Endothelial cell of umbilical vein (primary cell): ENCODE measurements at places on chromosomes 13 and 19. TPM values are rescaled to one million over a fixed set of nuclear protein-coding genes. Genes with fewer than 3 reads are reported as not detected.

The CAMSAP3 gene
- total RNA-seq: 0.16 and 0.22 TPM in 2 replicates

The SLAIN1 gene
- 4.3 and 4.5 TPM in 2 replicates for total RNA-seq

The CDX2 gene
- not detected in 2 replicates for total RNA-seq

The ADPRHL1 gene
- total RNA-seq: 0.35 and 0.97 TPM in 2 replicates

DNA sequence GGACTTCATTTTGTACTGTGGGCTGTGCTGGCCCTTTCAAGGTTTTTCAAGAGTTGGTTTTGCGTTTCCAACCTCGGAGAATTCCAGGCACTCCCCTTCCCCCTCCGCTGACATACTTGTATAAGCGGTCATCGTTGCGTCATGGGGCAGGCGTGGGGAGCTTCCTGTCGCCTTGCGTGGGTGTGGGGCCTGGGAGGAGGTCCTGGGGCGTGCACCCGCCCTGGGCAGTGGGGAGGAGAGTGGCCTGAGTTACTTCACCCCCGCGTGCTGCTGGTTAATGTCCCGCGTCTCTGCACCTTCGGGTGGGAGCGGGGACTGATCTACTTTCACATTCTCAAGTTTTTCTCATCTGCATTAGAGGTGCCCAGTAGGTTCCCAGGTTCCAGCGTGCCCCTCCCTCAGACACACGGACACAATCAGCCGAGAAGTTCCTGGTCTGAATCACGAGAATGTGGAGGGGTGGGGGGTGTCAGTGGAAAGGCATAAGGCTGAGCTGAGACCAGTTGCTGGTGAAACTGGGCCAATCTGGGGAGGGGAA is 4.1 kb downstream of the IER2 start:
- peak overlapping the region; percentile 96 for H3K27ac ChIP-seq
- DNase-seq: peak; percentile 80
- peak overlapping the region; percentile 62 for H3K4me3 ChIP-seq
- H3K27me3 ChIP-seq: no peaks in the 10 kb centered on the region
- H3K36me3 ChIP-seq: no peaks in the 10 kb centered on the region

- peaks cover 51% of the 10 kb centered on the region for H3K4me1 ChIP-seq
- H3K27ac ChIP-seq: peak overlapping the region; percentile 52
- H3K4me3 ChIP-seq: peak overlapping the region; percentile 8
- H3K36me3 ChIP-seq: no peaks in the 10 kb centered on the region
These were observed 6.4 kb downstream of the KLF16 start for GRCh38 chr19:1856698-1857603.

DNA sequence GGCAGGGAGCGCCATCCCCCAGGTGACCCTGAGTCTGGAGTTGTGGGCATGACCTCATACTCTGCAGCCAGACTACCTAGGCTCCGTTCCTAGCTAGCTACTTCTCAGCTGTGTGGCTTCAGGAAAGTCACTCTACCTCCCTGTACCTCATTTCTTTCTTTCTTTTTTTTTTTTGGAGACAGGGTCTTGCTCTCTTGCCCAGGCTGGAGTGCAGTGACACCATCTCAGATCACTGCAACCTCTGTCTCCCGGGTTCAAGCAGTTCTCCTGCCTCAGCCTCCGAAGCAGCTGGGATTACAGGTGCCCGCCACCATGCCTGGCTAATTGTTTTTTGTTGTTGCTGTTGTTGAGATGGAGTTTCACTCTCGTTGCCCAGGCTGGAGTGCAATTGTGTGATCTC is 15.0 kb downstream of the PLIN3 start:
- peaks cover 28% of the 10 kb centered on the region for H3K36me3 ChIP-seq
- no peak for DNase-seq
- H3K4me3 ChIP-seq: no peak overlapping the region
- no peaks in the 10 kb centered on the region for H3K27me3 ChIP-seq
- H3K4me1 ChIP-seq: no peaks in the 10 kb centered on the region

DNA sequence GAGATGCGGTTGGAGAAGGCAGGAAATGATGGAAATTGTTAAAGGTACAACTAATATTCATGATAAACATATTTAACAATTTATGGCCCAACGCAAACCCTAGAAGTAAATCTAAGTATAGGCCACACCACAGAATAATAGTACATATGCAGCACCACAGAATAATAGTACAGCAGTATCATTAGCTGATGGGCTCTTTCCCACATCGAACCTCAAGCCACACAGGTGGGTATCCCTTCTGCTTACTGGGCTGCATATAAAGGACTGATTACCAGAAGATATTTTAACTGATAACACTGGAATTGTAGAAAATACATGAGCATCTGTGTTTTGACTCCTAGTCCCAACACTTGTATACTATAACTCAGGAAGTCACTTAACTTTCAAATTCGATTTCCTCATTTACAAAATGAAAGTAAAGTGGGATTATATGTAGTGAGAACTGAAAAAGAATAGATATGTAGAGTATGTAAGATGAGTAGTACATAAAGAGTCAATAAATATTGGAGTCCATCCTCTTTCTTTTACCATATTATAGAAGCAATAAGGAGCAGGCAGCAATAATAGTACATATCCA is 91.5 kb downstream of the TSC22D1 start:
- no peaks in the 10 kb centered on the region for H3K27me3 ChIP-seq
- peak; percentile 9 for DNase-seq
- H3K4me1 ChIP-seq: peaks cover 10% of the 10 kb centered on the region
- H3K27ac ChIP-seq: no peak overlapping the region
- no peaks in the 10 kb centered on the region for H3K36me3 ChIP-seq

DNA sequence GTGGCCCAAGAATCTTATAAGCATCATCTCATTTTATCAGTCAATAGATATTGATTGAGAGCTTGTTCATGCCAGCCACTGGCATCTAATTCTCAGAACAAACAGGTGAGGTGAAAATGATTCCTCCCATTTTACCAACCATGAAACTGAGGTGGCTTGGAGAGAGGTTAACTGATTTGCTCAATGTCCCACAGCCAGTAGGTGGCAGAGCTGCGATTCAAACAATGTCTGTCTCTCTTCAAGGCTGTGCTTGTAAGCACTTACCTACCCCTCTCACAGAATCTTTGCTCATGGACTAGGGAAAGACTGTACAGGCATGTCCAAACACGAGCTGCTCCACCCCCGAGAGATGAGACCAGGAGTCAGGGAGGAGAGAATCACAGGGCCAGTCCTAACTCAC is 21.5 kb upstream of the GSX1 start:
- no peaks in the 10 kb centered on the region for H3K36me3 ChIP-seq
- H3K4me1 ChIP-seq: no peaks in the 10 kb centered on the region
- DNase-seq: peak; percentile 17
- H3K4me3 ChIP-seq: no peak overlapping the region

DNA sequence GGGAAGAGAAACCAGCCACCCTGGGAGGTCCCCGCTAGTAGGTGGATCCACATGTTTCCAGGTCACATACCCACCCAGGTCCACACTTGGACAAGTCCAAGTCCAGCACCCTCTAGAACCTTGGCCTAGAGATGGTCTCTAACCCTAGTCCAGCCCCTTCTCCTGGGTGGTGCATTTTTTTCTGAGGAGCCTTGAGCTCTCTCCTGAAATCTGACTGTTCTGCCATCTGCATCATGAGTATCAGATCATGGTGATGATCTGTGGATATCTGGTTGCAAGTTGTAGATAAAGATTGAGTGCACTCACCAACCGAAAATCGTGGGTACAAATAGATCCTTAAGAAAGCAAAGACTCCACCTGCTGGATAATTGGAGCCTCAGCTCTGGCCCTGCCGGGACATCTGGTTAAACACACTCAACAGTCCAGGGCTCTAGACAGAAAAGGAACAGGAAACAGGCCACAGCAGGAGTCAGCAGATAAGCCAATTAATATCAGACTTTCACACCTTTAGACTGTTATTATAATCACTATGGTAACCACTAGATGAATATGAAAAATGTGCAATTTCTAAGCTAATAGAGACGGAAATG is 41.1 kb downstream of the GPR12 start:
- H3K36me3 ChIP-seq: no peaks in the 10 kb centered on the region
- no peaks in the 10 kb centered on the region for H3K4me1 ChIP-seq
- DNase-seq: peak; percentile 67

GRCh38 chr13:61247149-61247936 is 168.3 kb downstream of the PCDH20 start:
- H3K4me1 ChIP-seq: no peaks in the 10 kb centered on the region
- H3K36me3 ChIP-seq: no peaks in the 10 kb centered on the region
- no peak for DNase-seq
- no peak overlapping the region for H3K27ac ChIP-seq
- no peaks in the 10 kb centered on the region for H3K27me3 ChIP-seq

GRCh38 chr13:28426381-28426780 is 68.5 kb downstream of the FLT1 start:
- H3K27ac ChIP-seq: no peak overlapping the region
- peaks cover 42% of the 10 kb centered on the region for H3K36me3 ChIP-seq
- H3K27me3 ChIP-seq: no peaks in the 10 kb centered on the region
